Activated CD4-positive, alpha-beta T cell treated with anti-CD3 and anti-CD28 coated beads for 4 hours (primary cell): ENCODE measurements at places on chromosomes 2 and 18.

DNA sequence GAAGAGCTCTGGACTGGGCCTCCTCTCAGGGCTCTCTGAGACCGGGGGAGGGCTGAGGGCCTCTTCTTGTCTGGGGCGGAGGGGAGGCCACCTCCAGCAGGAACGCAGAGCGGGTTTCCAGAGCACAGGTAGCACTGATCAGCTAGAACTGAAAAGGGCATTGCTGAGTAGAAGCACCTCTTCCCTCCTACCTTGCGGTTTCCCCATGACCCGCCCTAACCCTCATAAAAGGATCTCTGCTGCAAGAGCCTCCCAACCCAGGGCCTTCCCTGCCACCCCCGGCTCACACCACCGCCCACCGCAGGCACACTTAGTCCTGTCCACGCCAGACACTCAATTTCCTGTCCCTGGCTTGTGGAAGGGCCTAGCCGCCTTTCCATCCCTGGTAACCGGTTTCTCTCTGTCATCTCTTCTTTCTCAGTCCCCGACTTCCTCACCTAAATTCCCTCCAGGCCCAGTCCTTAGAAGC is 966 bp downstream of the ADCY3 start:
- DNase-seq = peak; percentile 62

- no peak for DNase-seq
Measured at GRCh38 chr2:8421658-8422449, 260.0 kb upstream of the ID2 start.

DNA sequence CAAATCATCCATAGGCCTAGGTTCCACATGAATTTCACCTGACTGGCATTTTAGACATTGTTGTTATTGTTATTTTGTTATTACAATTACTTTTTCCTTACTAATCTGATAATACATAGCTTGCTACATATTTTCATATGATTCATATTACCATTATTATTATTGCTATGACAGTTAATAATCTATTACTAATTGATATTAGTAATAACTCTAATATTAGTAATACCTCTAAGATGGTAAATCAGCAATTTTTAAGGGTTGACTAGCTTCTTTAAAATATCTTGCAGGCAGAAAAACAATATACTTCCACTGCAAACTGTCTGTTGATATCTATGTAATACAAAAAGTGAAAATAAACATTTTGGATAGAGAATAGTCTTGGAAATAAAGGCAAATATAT is 48.6 kb upstream of the UBE2E3 start:
- no peak for DNase-seq

DNA sequence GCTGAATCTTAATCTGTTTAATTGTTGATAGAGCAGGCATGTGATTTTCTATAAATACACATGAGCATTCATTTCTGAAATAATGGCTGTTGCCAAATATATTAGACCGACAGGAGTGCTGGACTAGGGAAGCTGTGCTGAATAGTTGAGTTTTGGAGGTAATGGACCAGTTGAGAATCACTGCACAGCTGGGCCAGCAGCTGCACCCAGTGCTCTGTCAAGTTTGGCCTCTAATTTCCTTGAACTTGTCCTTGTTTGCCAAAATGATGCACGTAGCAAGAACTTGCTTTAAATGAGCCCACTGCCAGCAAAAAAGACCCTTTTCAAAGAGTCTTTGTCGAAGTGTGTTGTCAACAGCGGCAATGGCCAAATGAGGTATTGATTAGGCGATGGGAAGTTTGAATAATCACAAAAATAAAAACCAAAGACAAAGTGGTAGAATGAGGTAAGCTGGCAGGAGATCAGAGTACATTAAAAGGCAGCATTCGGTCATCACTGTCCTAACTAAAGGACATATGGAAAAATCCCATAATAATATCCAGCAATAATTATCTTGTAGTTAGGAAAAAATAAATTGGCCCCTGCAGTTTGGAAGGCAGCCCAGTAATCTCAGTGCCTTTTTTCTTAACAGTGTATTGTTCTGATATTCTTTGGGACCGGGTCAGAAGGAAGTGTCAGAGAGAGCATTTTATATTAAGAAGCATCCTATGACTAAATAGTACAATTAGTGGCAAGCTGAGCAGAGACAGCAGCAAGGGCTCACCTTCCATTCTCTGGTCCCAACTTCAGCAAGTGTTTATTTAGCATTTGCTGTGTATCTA is 126.2 kb downstream of the RAPGEF4 start:
- no peak for DNase-seq

DNA sequence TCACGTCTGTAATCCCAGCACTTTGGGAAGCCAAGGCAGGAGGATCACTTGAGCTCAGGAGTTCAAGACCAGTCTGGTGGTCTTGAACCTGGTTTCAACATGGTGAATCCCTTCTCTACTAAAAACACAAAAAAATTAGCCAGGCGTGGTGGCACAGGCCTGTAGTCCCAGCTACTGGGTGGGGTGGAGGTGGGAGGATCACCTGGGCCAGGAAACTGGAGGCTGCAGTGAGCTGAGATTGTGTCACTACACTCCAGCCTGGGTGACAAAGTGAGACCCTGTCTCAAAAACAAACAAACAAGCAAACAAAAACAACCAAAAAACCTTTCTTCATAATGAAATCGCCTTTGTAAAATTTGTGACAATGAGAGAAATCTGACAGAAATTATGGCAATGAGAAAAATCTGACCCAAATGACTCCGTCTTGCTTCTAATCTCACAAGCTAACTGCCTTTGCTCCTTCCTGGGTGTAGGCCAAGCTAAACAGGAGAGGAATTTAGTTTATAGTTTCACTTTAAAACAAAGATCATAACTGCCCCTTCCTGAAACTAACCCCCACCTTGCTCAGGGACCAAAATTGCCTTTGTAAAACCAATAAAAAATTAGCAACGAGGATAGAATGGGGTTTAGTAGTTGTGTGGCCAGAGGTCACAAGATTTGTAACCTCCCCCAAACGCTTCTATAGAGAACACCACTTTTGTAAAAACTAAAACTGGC is 60.7 kb upstream of the KIF5C start:
- DNase-seq = no peak

GRCh38 chr2:133255360-133255759 is 312.9 kb downstream of the NCKAP5 start:
- no peak for DNase-seq

- no peak for DNase-seq
Measured at GRCh38 chr2:200306931-200307723, 634 bp downstream of the SPATS2L start.

DNA sequence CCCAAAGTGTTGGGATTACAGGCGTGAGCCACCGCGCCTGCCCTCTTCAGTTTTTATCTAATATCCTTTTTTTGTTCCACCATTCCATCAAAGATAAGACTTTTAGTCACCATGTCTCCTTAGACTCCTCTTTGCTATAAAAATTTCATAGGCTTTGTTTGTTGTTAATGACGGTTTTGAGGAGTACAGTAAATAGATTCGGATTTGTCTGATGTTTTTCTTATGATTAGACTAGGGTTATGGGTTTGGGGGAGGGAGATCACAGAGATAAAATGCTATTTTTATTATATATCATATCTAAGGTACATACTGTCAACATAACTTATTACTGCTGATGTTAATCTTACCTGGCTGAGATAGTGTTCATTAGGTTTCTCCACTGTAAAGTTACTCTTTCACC is 6.2 kb downstream of the IL36B start:
- no peak for DNase-seq

DNA sequence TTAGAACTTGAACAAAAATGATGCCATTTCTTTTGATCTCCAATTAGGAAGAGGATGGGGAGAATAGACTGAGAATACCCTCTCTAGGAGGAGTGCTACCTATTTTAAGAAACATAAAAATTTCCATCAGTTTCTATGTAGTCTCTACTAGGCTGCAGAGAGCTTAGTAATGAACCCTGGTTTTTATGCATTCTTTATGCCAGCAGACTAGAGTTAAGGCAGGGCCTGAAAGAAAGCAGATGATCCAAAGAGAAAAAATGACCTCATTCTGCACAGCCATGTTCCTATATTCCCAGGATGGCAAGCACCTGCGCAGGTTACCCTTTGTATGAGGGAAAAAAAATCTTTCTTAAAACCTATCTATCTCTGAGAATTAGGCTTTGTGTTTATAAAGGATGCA is 254.9 kb downstream of the RIT2 start:
- DNase-seq = no peak

DNA sequence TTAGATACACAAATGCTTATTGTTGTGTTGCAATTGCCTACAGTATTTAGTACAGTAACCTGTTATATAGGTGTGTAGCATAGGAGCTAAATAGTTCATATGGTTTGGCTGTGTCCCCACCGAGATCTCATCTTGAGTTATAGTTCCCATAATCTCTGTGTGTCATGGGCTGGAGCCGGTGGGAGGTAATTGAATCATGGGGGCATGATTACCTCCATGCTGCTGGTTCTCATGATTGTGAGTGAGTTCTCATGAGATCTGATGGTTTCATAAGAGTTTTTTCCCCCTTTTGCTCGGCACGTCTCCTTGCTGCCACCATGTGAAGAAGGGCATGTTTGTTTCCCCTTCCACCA is 190.5 kb upstream of the SESTD1 start:
- no peak for DNase-seq

- no peak for DNase-seq
Measured at GRCh38 chr2:80413136-80413535, 108.6 kb upstream of the LRRTM1 start.

DNA sequence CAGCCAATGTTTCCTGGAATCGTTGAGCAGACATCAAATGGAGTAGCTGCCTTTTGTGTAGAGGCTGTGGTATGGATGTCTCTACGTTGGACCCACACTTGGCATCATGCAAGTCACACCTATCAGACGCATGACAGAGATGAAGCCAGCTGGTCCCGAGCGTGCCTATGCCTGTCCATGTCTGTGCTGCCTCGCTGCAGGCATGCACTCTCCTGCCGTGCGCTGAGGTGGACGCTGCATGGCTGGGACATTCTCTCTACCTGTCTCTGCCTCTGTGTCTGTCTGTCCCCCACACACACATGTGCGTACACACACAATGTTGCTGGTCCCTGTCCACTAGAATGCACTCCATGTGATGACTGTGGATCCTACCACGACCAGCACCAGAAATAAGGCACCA is 514.2 kb upstream of the MYT1L start:
- DNase-seq = no peak

DNA sequence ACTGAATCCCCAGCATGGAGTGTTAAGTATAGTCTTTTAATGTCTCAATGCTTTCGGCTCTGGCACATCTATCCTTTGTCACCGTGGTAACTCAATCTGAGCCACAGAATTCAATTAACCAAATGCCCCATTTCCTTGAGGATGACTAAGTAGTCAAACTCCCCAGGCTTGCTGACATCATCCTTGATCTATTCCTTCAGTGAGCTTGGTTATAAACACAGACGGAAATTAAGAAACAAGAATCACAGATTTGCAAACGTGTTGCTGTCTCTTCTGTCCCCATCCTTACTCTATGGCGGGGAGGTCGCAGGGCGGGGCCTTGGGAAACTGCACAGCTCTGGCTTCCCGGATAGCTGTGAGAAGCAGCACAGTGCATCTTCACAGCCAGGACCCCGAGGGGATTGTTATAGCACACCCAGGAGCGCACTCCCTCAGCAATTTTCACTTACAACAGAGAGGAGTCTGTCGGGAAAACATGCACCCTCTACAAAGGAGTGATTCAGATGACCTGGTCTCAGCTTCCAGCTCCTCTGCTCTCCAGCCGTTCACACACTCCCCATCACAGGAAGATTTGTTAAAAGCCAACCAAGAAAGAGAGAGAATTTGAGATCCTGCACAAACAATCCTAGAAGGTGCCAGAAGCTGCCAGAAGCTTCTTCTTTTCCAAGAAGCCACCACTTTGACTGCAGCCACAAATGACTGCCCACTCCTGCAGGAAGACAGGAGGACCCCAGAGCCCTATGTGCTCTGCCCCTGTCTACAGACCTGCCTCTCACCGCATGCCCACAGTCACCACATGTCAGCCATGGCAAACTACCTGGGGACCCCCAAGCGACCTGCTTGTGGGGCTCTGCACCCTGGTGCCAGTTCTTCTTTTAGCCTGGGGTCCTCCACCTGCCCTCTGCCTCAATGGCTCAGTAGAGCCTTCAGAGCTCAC is 44.9 kb upstream of the YWHAQ start:
- DNase-seq = no peak

GRCh38 chr2:33099989-33100388 is 153.2 kb downstream of the LTBP1 start:
- DNase-seq = no peak

DNA sequence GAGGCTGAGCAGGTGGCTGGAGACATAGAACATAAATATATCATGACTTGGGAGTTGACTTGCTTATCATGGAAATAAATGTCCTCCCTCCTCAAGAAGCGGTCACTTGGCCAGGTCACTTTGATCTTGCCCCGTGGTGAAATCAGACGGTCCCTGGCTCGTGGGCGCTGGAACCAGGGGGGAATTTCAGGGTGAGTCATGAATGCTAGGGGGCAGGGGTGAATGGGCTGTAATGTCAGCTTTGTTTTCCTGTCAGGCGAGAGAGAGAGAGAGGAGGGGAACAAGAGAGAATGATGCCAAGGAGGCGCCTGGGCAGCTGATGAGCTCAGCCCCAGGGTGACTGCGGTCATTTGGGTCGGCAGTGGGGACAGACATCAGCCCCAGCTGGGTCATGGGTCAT is 47.7 kb downstream of the RRM2 start:
- DNase-seq = no peak

- DNase-seq = no peak
Measured at GRCh38 chr2:226115832-226116200, 683.8 kb downstream of the IRS1 start.

DNA sequence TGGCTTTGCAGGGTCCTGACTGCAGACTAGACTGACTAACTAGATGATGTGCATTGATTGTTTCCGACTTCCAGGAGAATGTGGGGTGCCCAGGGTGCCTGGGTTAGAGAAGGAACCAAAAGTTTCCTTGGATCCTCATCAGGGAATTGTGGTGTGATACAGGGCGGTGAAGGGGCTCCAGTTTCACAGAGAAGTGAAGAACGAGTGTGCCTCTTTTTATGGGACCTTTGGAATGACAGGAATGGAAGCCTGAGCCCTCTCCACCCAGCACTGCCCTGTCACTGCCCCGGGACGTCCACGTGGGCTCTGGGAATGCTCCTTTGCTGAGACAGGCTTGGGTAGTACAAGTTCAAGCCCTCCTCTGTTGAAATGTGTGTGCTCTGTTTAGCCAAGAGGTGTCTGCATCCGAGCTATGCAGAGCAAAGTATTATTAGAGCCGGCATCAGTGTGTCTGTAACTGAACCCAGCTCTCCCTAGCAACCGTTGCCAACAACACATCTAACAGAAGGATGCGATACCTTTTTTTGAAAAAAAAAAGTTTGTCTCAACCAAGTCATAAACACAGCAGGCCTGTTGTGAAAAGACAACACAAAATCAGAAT is 183.6 kb downstream of the SMAD7 start:
- no peak for DNase-seq

DNA sequence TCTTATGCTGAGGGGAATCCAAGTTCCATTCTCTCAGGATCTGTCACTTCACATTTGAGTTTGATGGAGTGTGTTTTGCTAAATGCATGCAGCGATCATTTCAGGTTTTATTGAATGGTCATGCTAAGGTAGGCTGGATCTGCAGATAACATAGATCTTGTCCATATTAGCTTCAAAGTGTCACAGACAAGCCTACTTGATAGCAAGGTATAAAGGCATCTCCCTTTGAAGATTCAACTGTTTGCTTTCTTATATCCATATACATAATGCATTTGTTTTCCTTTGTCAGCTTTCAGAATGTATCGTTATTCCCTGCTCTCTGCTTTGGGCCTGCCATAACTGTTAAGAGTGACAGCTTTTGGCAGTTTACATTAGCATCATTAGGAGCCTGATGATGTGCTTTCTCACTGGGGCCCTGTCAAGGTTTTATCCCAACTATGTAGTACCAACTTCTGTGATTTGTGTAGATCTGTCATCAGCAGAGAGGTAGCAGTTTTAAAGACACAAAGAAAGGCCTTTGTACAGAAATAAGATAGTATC is 604.3 kb upstream of the CDH7 start:
- no peak for DNase-seq
